Lung (tissue), 17 donors: ENCODE measurements at places on chromosomes 5 and 9. TPM values are rescaled to one million over a fixed set of nuclear protein-coding genes. Genes with fewer than 3 reads are reported as not detected.

RAI14 gene
- 65.1 TPM for total RNA-seq

PDE8B gene
- 10.6 TPM for total RNA-seq

SEC16A gene
- total RNA-seq = 78.8 TPM

CBY3 gene
- not detected for total RNA-seq

CARD6 gene
- 15.9 TPM for total RNA-seq

GFRA3 gene
- 0.57 TPM for total RNA-seq

LCN15 gene
- not detected for total RNA-seq

TMED7 gene
- total RNA-seq = 141 TPM

PALM2AKAP2 gene
- 37.7 TPM for total RNA-seq

AIF1L gene
- total RNA-seq = 9.3 TPM

CLTA gene
- total RNA-seq = 195 TPM

AGTPBP1 gene
- 55.9 TPM for total RNA-seq

FABP6 gene
- 13.1 TPM for total RNA-seq

EXOC3 gene
- 60.5 TPM for total RNA-seq

SPATA9 gene
- 0.40 TPM for total RNA-seq

PCDHB5 gene
- 4.8 TPM for total RNA-seq

THOC3 gene
- 52.9 TPM for total RNA-seq

PARP8 gene
- 33.3 TPM for total RNA-seq

C9orf50 gene
- 0.28 TPM for total RNA-seq

OR1J2 gene
- total RNA-seq = not detected

GZMA gene
- total RNA-seq = 4.3 TPM

PAPPA gene
- total RNA-seq = 6.7 TPM

NEURL1B gene
- 26.4 TPM for total RNA-seq

CENPK gene
- 5.6 TPM for total RNA-seq
